CD4-positive, CD25-positive, alpha-beta regulatory T cell (primary cell): ENCODE measurements at places on chromosomes 12 and 14. TPM values are rescaled to one million over a fixed set of nuclear protein-coding genes. Genes with fewer than 3 reads are reported as not detected.
A peak's percentile ranks its signal among the peaks of the same experiment; 100 is the strongest.

GRCh38 chr14:68235011-68235410 is 415.4 kb downstream of the RAD51B start:
- H3K4me1 ChIP-seq, result no peaks in the 10 kb centered on the region
- H3K36me3 ChIP-seq, result no peaks in the 10 kb centered on the region
- DNase-seq, result no peak
- no peak overlapping the region for H3K27ac ChIP-seq
- no peaks in the 10 kb centered on the region for H3K27me3 ChIP-seq

DNA sequence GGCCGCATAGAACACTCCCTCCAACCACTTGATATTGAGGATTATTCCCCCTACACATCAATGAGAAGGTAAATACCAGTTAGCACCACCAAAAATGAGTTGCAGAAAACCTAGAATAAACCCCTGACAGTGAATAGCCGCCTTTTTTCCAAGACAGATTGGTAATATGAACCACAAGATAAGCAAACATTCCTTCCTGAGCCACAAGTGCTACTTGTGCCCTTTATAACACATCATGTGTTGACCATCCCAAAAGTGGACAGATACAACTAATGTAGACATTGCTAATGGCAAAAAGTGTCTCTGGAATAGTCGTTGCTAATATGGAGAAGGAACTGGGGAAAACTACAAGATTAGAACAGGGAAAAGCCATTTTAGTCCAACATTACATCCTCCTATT is 17.2 kb downstream of the NOXRED1 start:
- DNase-seq, result no peak
- no peak overlapping the region for H3K4me3 ChIP-seq
- no peak overlapping the region for H3K27ac ChIP-seq
- H3K36me3 ChIP-seq, result no peaks in the 10 kb centered on the region

DNA sequence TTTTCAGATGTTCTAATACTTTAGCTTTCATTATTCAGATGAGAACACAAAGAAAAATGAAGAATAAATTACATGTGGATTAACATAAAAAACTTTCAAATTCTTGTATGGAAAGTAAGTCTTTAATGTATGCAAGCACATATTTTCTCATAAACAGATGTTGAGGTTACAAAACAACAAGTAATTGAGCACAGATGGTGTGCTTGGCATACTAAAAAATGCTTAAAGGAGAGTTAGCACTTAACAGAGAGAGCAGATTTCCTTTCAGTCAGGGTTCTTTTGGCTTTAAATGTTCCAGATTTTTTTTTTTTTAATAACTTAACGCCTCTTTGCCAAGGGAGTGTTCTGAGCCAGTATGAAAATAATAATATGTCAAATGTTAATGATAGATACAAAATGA is 96.0 kb downstream of the RASSF9 start:
- H3K4me1 ChIP-seq, result no peaks in the 10 kb centered on the region
- H3K27ac ChIP-seq, result no peak overlapping the region
- H3K4me3 ChIP-seq, result no peak overlapping the region
- no peaks in the 10 kb centered on the region for H3K36me3 ChIP-seq
- H3K27me3 ChIP-seq, result no peaks in the 10 kb centered on the region

DNA sequence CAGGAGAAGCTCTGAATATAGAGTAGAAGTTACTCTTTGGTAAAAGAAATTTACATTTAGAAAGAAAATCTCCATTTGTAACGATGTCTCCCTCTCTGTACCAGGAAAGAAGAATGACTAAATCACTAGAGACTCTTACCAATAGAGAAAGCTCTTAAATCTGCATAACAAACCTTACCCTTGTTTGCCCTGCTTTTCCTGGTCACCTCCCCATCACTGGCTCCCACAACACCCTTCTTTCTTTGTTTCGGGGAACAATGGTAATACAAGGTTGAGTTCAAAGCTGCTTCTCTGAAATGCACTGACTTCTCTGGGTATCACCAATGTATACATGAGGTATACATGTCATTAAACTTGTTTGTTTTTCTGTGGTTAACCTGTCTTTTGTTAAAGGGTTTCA is 351.1 kb upstream of the FLRT2 start:
- no peaks in the 10 kb centered on the region for H3K27me3 ChIP-seq
- H3K4me1 ChIP-seq, result no peaks in the 10 kb centered on the region
- no peak overlapping the region for H3K27ac ChIP-seq
- H3K36me3 ChIP-seq, result no peaks in the 10 kb centered on the region

GRCh38 chr14:105047283-105048016 is 17.8 kb downstream of the GPR132 start:
- no peak for DNase-seq
- H3K27me3 ChIP-seq, result no peaks in the 10 kb centered on the region
- H3K27ac ChIP-seq, result peak overlapping the region; percentile 14
- no peak overlapping the region for H3K4me3 ChIP-seq
- peaks cover 11% of the 10 kb centered on the region for H3K4me1 ChIP-seq
- H3K36me3 ChIP-seq, result peaks cover 27% of the 10 kb centered on the region

- no peaks in the 10 kb centered on the region for H3K27me3 ChIP-seq
- no peak for DNase-seq
- no peaks in the 10 kb centered on the region for H3K36me3 ChIP-seq
- no peaks in the 10 kb centered on the region for H3K4me1 ChIP-seq
- no peak overlapping the region for H3K27ac ChIP-seq
Observed at GRCh38 chr12:122928404-122929147, 32.7 kb upstream of the VPS37B start.

- no peaks in the 10 kb centered on the region for H3K27me3 ChIP-seq
- H3K4me3 ChIP-seq, result no peak overlapping the region
- H3K27ac ChIP-seq, result no peak overlapping the region
- H3K4me1 ChIP-seq, result no peaks in the 10 kb centered on the region
- DNase-seq, result no peak
Observed at GRCh38 chr12:131133994-131134393, 180.3 kb downstream of the ADGRD1 start.

GRCh38 chr12:121110211-121110940 is 22.3 kb upstream of the P2RX7 start:
- no peak overlapping the region for H3K27ac ChIP-seq
- H3K4me1 ChIP-seq, result no peaks in the 10 kb centered on the region
- DNase-seq, result peak; percentile 57

DNA sequence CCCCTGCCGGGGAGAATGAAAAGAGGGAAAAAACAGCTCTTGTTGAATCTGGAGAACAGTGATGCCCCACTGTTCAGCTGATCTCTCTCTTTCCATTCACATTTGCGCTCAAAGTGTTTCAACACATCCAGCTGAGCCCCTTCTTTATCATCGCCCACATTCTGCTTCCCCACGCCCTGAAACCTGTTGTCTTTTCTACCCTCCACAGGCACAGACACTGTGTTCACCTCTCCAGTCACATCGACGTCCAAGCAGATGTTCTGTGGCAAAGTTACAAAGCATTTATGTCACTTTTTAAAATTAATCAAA is 338.7 kb downstream of the EGLN3 start:
- H3K36me3 ChIP-seq, result no peaks in the 10 kb centered on the region
- H3K27me3 ChIP-seq, result no peaks in the 10 kb centered on the region
- H3K4me3 ChIP-seq, result no peak overlapping the region
- H3K4me1 ChIP-seq, result no peaks in the 10 kb centered on the region

DNA sequence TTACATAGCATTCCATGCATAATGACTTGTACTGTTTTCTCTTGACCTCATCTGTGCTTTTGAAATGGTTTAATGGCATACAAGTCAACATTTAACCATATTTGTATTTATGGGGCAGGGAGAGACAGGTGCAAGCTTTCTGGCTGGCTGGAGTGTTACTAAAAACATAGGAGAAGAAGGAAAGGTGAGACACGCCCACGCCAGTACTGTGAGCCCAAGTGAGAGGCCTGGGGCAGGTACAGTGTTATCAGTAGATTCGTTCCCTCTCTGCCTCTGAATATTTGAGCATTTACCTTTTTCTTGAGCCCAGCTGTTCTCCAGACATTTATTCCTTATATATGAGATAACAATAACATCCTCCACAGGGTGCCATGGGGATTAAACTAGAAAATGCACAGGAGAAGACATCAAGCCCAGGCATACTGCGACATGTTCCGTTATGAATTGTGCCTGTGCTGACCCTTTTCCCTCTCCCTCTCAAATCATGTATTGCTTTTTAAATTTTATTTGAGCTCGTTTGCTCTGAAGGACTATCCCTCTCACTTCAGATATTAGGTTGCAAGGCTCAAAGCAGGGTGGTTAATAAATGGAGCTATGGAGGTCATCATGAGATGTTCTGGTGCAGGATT is 34.6 kb upstream of the TUBA1C start:
- H3K27me3 ChIP-seq, result no peaks in the 10 kb centered on the region
- no peaks in the 10 kb centered on the region for H3K36me3 ChIP-seq
- no peak for DNase-seq

DNA sequence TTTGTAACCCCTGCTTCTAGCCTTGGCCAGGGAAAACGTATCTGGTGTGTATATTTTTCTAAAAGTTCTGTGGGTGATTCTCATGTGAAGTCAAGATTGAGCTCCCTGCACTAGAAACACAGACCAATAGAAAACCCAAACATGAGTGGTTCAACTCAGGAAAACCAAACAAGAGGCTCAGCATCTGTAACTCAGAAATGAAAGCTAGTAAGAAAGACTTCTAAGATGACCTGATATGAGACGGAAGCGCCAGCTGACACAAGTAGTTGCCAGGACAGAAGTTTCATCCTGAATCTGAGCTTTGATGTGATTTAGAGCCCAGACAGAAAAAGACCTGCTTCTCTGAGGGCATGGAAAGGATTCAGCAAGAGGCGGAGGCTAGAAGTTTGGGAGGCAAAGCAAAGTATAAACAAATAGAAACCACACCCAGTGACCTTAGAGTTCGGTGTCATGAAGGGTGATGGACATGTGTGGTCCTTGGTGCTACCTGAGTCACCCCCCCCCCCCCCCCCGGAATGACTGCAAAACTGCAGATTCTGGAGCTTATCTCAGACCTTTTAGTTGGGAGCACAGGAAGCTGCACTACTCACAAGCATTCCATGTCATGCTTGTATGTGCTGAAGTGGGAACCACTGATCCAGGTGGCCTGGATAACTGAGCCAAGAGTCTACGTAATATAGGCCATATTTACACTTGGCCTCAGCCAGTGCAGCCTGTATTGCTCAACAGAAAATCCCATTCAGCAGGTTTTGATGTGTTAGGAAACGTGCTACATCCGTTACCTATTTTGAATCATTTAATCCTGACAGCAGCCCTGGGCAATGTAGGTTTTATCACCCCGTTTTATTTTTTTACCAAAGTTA is 191.3 kb downstream of the ANO6 start:
- no peaks in the 10 kb centered on the region for H3K4me1 ChIP-seq
- peaks cover 84% of the 10 kb centered on the region for H3K36me3 ChIP-seq
- DNase-seq, result no peak
- no peaks in the 10 kb centered on the region for H3K27me3 ChIP-seq

GRCh38 chr12:66190519-66191370 is 1.7 kb downstream of the IRAK3 start:
- H3K36me3 ChIP-seq, result no peaks in the 10 kb centered on the region
- no peaks in the 10 kb centered on the region for H3K4me1 ChIP-seq
- no peak overlapping the region for H3K4me3 ChIP-seq
- H3K27ac ChIP-seq, result no peak overlapping the region
- DNase-seq, result no peak

- DNase-seq, result no peak
- H3K27me3 ChIP-seq, result peaks cover 10% of the 10 kb centered on the region
- H3K4me1 ChIP-seq, result no peaks in the 10 kb centered on the region
- H3K4me3 ChIP-seq, result no peak overlapping the region
Observed at GRCh38 chr14:95011445-95012006, 145.8 kb downstream of the DICER1 start.

DNA sequence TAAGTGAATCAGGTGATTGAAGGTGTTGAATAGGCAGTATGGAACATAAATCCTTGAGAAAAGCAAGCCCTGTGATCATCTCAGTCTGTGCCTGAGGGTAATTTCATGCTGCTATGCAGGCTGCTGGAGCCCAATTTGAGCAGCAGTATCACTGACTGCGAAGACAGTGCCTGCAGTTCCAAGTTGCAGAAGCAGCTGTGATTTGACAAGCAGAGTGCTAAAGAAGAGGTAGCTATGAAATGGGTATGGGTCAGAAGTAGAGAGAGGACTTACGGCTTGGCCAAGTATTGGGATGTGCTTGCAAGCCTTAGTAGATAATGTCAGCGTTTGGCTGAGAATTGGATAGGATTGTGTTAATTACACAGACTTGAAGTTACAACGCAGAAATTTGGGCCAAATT is 22.5 kb downstream of the PIK3C2G start:
- no peaks in the 10 kb centered on the region for H3K4me1 ChIP-seq
- no peaks in the 10 kb centered on the region for H3K27me3 ChIP-seq
- no peak overlapping the region for H3K4me3 ChIP-seq
- no peak overlapping the region for H3K27ac ChIP-seq

DNA sequence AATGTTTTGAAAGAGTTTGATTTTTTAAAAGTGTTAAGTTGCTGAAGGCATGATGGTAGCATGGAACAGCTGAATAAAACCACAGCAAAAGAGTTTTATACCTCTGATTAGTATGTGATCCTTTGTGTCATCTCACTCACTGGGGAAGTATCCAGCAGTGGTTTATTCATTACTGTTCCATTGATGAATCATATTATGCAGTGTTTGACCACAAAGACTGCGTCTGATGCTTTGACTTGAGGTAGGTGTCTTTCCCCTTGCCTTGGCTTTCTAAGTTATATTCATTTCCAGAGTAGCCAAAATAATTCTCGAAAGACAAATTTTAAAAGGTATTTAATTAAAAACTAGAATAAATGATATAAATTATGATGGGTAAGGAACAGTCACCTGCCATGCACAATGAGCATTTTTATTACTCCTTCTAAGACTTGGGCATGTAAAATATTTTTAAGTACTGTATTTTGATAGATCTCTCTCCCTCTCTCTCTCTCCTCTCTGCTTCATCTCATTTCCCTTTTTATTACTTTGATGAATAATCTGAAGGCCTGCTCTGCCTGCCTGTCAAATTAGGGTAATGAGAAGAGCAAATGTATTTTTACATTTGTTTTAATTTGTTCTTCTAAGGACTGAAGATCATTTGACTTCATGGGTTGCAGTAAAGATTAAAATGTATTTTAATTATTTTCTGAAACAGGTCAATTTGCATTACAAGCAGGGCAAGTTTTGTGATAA is 164.9 kb downstream of the NAV3 start:
- no peaks in the 10 kb centered on the region for H3K27me3 ChIP-seq
- H3K27ac ChIP-seq, result no peak overlapping the region
- no peaks in the 10 kb centered on the region for H3K36me3 ChIP-seq
- DNase-seq, result no peak
- H3K4me3 ChIP-seq, result no peak overlapping the region

The CBLN3 gene
- 3.2 TPM for total RNA-seq

The ADAMTS20 gene
- total RNA-seq, result not detected

The GLT8D2 gene
- not detected for total RNA-seq

The TBC1D30 gene
- total RNA-seq, result 0.12 TPM

The TMEM253 gene
- total RNA-seq, result not detected

The MYF6 gene
- total RNA-seq, result not detected

The SLC6A13 gene
- 0.49 TPM for total RNA-seq

The MANSC1 gene
- total RNA-seq, result 0.22 TPM

The CLEC9A gene
- total RNA-seq, result not detected

The ACOT4 gene
- 1.1 TPM for total RNA-seq

The CNTN1 gene
- total RNA-seq, result not detected

The MANSC4 gene
- total RNA-seq, result not detected

The CAPS2 gene
- 5.1 TPM for total RNA-seq

The SPRING1 gene
- total RNA-seq, result 22.8 TPM
